Muscle of leg (tissue), 16 donors: ENCODE measurements at places on chromosomes 6 and 20. TPM values are rescaled to one million over a fixed set of nuclear protein-coding genes. Genes with fewer than 3 reads are reported as not detected.
A peak's percentile ranks its signal among the peaks of the same experiment; 100 is the strongest.

Gene GNMT
- total RNA-seq: 0.22 TPM

Gene TP53RK
- total RNA-seq: 10.3 TPM

Gene XKR7
- 0.04 TPM for total RNA-seq

Gene ADGRF5
- total RNA-seq: 28.5 TPM

Gene SLC22A2
- 0.04 TPM for total RNA-seq

Gene CDSN
- total RNA-seq: not detected

- no peaks in the 10 kb centered on the region for H3K36me3 ChIP-seq
- no peaks in the 10 kb centered on the region for H3K27me3 ChIP-seq
- no peak for DNase-seq
Observed at GRCh38 chr6:163761481-163761880, 347.0 kb downstream of the QKI start.

GRCh38 chr6:19771753-19772336, 65.3 kb upstream of the ID4 start:
- H3K27me3 ChIP-seq: no peaks in the 10 kb centered on the region
- no peaks in the 10 kb centered on the region for H3K36me3 ChIP-seq

GRCh38 chr20:8790442-8791074, 278.3 kb upstream of the PLCB4 start:
- H3K4me3 ChIP-seq: no peak overlapping the region
- H3K4me1 ChIP-seq: no peaks in the 10 kb centered on the region
- DNase-seq: peak; percentile 54
- no peak overlapping the region for H3K27ac ChIP-seq

GRCh38 chr6:139251045-139251690, 40.6 kb downstream of the TXLNB start:
- peak overlapping the region; percentile 56 for H3K27ac ChIP-seq
- H3K36me3 ChIP-seq: peaks cover 5% of the 10 kb centered on the region
- peak; percentile 84 for DNase-seq
- no peaks in the 10 kb centered on the region for H3K27me3 ChIP-seq
- H3K4me3 ChIP-seq: no peak overlapping the region
- peaks cover 6% of the 10 kb centered on the region for H3K4me1 ChIP-seq

DNA sequence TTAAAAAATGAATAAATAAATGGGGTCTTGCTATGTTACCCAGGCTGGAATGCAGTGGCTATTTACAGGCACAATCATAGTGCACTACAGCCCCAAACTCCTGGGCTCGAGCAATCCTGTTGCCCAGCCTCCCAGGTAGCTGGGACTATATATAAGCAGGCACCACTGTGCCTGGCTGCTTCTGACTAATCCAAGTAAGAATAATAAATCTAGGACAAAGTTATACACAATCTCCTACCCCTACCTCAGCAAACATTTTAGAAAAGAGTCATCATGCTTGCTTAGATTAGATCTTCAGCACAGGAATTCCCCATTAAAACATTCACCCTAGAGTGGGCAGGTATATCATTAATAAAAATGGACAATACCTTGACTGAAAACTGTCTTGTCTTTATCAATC, 124.6 kb downstream of the REV3L start:
- peaks cover 16% of the 10 kb centered on the region for H3K36me3 ChIP-seq
- H3K4me1 ChIP-seq: no peaks in the 10 kb centered on the region
- no peaks in the 10 kb centered on the region for H3K27me3 ChIP-seq
- no peak overlapping the region for H3K27ac ChIP-seq

DNA sequence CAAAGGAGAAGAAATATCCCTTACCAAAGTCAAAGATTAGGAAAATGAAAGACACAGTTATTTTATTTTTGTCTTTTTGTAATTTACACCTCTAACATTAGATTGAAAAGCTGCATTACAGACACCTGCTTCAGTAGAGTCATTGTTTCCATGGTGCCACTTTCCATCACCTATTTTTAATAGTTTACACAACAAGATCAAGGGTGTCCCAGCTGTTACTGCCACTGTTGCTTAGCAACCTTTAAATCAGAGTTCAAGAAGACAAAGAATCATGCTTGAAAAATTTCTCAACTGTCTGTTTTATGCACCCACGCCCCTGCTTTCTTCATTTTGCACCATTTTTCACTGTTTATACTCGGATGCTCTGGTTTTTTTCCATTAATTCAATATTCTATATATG, 668.2 kb upstream of the GJE1 start:
- no peaks in the 10 kb centered on the region for H3K36me3 ChIP-seq
- no peaks in the 10 kb centered on the region for H3K27me3 ChIP-seq
- no peaks in the 10 kb centered on the region for H3K4me1 ChIP-seq
- peak; percentile 88 for DNase-seq
- no peak overlapping the region for H3K4me3 ChIP-seq

DNA sequence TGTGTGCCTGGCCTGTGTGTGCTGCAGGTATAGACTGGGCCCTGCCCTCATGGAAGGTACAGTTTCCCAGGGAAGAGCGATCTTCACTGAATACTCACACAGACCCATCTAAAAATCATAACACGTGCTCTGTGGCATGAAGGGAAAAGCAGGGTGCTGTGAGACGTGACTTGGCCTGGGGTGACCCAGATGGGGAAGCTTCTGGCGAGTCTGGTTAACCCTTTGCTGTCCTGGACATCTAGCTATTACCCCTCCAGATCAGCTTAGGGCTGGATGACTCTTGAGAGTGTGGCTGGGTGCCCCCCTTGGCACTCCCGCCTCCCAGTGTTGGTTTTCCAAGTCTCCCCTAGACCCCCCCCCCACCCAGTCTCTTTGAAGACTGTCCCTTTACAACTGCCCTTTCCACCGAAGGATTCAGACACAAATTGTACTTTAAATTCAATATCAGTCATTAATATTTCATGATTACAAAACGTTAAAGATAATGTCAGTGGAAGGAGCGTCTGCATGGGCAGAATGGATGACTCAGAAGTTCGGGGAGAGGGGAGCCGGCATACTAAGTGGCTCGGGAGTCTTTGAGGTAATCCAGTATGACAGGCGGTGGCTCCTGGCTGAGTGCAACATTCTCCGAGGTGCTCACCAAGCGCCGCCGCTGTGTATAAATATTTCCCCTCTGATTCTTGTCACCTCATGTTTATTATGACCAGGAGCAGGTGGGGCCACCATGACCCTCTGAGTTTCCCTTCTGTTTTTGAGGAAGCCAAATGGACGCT, 77.3 kb downstream of the CD40 start:
- no peak overlapping the region for H3K27ac ChIP-seq
- peaks cover 44% of the 10 kb centered on the region for H3K27me3 ChIP-seq
- no peak for DNase-seq
- no peaks in the 10 kb centered on the region for H3K36me3 ChIP-seq
- H3K4me1 ChIP-seq: peaks cover 5% of the 10 kb centered on the region
- H3K4me3 ChIP-seq: no peak overlapping the region

DNA sequence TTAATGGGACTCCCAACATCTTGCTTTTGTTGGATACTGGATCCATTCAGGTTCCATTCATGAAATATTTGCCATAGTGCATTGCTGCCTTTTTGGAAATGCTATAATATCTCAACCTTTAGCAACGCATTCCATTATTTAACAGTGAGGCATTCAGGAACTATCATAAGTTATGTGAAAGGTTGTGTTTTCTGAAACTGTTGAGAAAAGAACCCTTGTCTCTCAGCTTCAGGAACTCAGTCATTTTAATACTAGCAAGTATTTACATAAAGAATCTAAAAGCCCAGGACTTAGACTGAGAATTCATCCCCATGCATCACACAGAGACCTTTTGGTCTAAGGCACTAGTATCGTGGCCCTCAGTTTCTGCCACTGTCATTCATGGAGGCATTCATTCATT, 24.9 kb upstream of the SASH1 start:
- H3K36me3 ChIP-seq: no peaks in the 10 kb centered on the region
- H3K4me1 ChIP-seq: peaks cover 7% of the 10 kb centered on the region
- H3K4me3 ChIP-seq: no peak overlapping the region
- H3K27ac ChIP-seq: no peak overlapping the region

GRCh38 chr6:148934961-148935360, 188.1 kb downstream of the UST start:
- H3K4me3 ChIP-seq: no peak overlapping the region
- H3K4me1 ChIP-seq: peaks cover 11% of the 10 kb centered on the region
- H3K27me3 ChIP-seq: no peaks in the 10 kb centered on the region
- peak; percentile 67 for DNase-seq
- no peaks in the 10 kb centered on the region for H3K36me3 ChIP-seq

- H3K4me1 ChIP-seq: no peaks in the 10 kb centered on the region
- H3K27ac ChIP-seq: no peak overlapping the region
- DNase-seq: no peak
- no peaks in the 10 kb centered on the region for H3K27me3 ChIP-seq
- no peaks in the 10 kb centered on the region for H3K36me3 ChIP-seq
- no peak overlapping the region for H3K4me3 ChIP-seq
Observed at GRCh38 chr20:40664891-40665290, 24.1 kb downstream of the MAFB start.

- DNase-seq: no peak
- H3K4me3 ChIP-seq: no peak overlapping the region
- H3K27me3 ChIP-seq: no peaks in the 10 kb centered on the region
- H3K4me1 ChIP-seq: no peaks in the 10 kb centered on the region
Observed at GRCh38 chr6:77173472-77174074, 289.7 kb downstream of the HTR1B start.
